ENCODE measurements at places on chromosomes 11 and 22. TPM values are rescaled to one million over a fixed set of nuclear protein-coding genes. Genes with fewer than 3 reads are reported as not detected.

P2RY6 gene
- total RNA-seq, result 3.4 TPM

DNA sequence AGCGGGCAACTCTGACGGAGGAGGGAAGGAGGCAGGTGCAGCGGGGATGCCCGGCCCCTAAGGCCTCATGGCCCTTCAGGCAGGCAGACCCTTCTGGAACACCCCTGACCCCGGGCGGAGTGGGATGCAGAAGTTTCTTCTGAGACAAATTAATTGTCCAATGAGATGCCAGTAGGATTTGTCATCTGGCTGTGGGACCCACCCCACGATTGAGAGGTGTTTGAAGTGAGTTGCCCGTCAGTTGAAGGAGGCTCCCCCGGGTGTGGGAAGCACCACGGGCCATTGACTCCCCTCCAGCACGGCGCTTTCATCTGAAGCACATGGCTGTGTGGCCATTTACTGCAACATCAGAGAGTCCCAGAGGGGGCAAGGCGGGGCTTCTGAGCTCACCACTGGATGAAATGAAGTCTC lies 527.8 kb downstream of the BRD1 start:
- peak; percentile 26 for DNase-seq

- no peak for DNase-seq
These were observed 3.1 kb downstream of the PRDM11 start for GRCh38 chr11:45149483-45150056.

F2 gene
- total RNA-seq, result not detected

DNA sequence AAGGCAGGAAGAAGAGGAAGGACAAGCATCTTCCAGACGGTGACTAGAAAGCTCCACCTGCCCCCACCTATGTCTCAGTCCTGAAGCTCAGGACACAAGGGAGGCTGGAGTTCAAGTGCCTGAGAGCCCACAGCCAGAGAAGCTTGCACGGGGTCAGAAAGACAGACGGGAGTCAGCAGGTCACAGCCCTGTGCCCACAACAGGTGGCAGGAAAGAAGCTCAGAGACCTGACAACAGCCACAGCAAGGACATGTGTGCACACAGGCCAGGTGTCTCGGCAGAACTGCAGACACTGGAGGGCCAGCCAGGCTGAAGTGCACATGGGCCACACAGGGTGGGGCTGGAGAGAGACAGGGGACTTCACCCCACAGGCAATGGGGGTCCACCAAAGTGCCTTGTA lies 37.2 kb upstream of the MOB2 start:
- no peak for DNase-seq

DNA sequence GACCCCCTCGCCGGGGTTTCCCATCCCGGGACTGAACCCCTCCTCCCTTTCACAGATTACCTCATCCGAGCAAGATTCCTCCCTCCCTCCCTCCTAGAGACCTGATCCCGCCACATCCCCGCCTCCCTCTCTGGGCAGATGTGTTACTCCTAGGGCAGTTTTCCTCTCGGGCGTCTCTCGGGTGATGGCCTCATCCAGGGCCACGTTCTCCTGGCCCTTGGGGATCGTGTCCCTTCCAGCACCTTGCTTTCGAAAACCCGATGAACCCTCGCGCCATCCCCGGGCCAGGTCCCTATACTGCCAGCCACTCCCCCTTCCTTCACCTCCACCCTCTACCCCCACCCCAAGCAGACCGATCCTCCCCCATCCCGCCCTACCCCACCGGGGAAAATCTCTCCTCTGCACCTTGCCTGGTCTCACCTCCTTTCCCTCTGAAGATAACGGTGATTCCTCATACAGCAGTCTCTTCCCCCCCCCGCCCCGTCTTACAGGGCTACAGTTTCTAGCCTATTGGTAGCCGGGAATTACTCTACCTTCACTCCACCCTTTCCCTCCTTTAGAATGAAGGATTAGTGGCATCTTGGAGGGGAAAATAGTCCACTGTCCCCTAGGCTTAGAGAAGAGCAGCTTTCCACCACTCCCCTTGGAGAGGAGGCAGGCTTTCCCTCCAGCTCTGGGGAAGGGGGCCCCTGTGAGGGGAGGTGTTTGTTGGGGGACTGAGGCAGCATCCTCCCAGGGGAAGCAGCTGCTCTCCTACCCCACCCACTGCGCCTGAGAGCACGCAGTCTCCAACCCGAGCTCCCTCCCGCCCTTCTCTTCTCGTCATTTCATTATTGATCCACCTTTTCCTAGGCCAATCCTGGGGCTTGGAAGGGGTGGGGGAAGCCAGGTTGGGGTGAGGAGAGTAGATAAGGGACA lies 1.2 kb downstream of the KMT2A start:
- DNase-seq, result no peak

MYOD1 gene
- total RNA-seq, result not detected

SYNGR1 gene
- 361 TPM for total RNA-seq

GRCh38 chr11:20670932-20671403 lies 1.6 kb downstream of the NELL1 start:
- no peak for DNase-seq

DNA sequence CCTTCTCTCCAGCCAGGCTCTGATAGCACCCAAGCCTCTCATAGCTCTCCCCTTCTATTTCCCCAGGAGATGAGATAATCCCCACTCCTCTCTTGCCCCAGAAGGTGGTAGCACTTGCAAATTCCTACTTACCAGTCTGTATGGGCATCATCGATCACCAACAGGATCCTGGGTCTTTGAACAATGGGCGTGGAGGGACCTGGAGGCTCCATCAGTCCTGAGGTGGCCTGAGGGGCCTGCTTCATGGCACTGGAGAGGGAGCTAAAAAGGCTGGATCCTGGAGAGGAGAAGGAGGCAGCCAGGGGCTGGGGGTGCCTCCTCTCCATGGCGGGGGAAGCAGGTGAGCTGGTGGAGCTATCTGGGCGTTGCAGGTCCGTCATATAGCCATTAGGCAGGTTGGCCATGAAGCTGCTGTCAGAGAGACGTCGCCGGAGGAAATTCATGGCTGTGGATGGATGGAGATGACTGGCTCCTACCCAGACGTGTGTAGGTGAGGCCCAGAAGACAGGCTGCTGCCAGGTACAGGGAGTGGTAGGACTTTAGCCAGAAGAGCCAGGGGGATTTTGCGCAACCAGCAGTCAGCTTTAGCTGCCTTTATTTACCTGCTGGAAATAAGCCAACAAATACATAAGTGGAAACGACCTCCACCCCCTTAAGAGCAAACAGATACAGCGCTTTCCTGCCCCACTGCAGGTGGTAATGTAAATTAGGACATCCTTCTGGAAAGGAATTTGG lies 51.8 kb downstream of the SYN3 start:
- no peak for DNase-seq

OR51I1 gene
- total RNA-seq, result not detected

NXPE4 gene
- not detected for total RNA-seq

NPTXR gene
- total RNA-seq, result 185 TPM

BAIAP2L2 gene
- total RNA-seq, result 9.5 TPM

GRCh38 chr11:25941353-25941752 lies 390.6 kb upstream of the ANO3 start:
- no peak for DNase-seq

- DNase-seq, result no peak
These were observed at the start of gene PLCB3 for GRCh38 chr11:64251016-64251752. PLCB3 (plus strand) TSS chr11:64251530; CDS start chr11:64251650, 120 bp downstream.

SUN2 gene
- total RNA-seq, result 212 TPM

- DNase-seq, result no peak
These were observed 58.8 kb downstream of the ENDOD1 start for GRCh38 chr11:95148406-95148805.

Measured in dorsolateral prefrontal cortex (tissue), 122 donors.